Activated CD4-positive, alpha-beta memory T cell treated with anti-CD3 and anti-CD28 coated beads, Interleukin-2, amount 10 ng/mL, durations not matched to agents 7 days and 5 days (primary cell): ENCODE measurements at places on chromosomes 3 and 15. TPM values are rescaled to one million over a fixed set of nuclear protein-coding genes. Genes with fewer than 3 reads are reported as not detected.

GRCh38 chr15:100859970-100860828 is 19.4 kb upstream of the ALDH1A3 start:
- DNase-seq, result no peak

DNA sequence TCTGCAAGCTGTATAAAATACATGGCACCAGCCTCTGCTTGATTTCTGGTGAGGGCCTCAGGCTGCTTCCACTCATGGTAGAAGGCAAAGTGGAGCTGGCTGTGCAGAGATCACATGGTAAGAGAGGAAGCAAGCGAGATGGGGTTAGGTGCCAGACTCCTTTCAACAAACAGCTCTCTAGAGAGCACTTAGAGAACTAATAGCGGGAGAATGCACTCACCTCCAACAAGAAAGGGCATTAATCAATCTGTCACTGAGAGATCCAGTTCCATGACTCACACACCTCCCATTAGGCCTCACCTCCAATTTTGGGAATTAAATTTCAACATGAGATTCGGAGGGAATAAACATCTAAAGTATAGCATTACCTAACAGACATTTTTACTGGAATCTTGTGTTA is 644.1 kb upstream of the ARRDC4 start:
- DNase-seq, result no peak

DNA sequence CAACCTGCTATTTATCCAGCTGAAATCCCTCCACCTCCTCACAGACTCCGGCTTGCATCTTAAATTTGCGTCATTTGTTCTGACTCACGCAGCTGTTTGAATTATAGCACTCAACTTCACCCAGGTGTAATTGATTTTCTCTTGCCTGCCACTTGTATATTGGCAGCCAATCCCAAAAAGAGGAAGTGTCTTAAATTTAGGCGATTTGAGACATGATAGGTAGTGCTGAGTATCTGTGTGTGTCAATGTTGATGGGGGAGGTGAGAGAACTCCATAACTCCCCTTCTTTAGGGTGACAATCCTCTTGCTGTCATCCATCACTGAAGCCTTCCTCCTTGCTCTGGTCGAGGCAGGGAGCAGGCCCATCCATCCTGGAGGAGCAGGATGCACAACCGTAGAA is 77.2 kb upstream of the TPRG1 start:
- DNase-seq, result no peak

Gene TAGLN3
- not detected for total RNA-seq

DNA sequence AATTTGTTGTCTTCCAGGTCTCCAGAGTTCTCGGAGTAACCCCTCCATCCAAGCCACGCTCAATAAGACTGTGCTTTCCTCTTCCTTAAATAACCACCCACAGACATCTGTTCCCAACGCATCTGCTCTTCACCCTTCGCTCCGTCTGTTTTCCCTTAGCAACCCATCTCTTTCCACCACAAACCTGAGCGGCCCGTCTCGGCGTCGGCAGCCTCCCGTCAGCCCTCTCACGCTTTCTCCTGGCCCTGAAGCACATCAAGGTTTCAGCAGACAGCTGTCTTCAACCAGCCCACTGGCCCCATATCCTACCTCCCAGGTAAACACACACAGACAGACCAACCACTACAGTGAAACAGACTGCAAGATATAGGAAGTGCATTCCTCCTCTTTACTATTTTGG is 87.9 kb upstream of the BLM start:
- no peak for DNase-seq

DNA sequence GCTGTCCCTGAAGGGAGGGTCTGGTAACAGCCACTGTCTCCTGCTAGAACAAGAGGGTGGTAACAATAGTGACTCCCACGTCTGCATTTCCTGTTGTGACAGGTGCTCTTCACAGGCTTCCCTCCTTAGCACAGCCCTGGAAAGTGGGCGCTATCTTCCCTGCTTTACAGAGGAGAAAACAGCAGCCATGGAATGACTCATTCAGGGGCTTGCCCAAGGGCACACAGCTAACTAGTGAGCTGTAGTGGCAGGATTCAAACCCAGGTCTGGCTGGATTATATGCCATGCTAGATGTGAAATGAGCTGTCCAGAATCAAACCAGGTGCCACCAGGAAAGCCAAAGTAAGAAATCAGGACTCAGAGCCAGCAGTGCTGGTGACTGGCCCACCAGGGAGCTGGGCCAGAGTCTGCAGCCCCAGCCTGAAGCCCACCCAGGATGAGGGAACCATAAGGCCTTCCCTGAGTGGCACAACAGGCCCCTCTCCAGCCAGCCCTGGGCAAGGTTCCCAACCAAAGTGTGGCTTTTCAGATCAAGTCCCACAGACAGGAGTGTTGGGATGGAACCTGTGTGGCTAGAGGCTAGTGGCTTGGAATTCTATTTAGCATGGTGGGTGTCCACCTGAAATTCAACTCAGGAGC is 102.4 kb downstream of the ETFA start:
- no peak for DNase-seq

Gene LRRIQ4
- not detected for total RNA-seq

Gene MYO5C
- total RNA-seq, result 1.4 TPM

DNA sequence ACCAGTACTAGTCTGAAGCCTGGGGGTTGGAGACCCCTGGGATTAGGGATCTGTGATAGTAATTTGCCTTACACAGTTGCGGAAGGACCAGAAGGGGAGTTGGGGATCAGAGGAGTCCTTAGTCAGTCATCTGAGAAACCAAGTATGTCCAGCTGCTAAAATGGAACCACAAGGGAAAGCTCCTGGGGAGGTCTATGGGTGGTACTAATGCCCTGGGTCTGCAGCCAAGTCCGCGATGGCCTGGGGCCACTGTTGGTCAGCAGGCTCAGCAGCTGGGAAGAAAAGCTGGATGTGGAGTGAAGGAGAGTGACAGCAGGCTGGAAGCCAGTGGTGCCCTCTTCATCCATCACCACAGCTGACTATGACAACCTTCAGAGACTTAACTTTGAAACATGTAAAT is 2.2 kb upstream of the ANKDD1A start:
- no peak for DNase-seq

GRCh38 chr3:56238299-56238698 is 230.0 kb downstream of the ERC2 start:
- no peak for DNase-seq

DNA sequence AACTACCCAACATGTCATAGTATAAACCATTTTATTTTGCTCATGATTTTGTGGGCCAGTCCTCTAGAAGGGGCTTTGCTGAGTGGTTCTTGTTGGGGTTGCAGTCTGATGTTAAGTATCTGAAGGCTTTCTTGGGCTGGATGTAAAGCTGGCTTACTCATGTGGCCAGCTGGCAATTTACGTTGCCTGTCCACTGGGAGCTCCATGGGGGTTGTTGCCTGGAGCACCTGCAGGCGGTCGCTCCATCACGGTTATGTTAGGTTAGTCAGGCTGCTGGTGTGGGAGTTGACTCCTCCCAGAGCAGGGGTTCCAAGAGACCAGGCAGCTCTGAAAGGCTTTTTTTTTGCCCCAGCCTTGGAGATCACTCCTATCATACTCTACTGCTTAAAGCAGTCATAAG is 98.1 kb downstream of the NR1D2 start:
- DNase-seq, result no peak

DNA sequence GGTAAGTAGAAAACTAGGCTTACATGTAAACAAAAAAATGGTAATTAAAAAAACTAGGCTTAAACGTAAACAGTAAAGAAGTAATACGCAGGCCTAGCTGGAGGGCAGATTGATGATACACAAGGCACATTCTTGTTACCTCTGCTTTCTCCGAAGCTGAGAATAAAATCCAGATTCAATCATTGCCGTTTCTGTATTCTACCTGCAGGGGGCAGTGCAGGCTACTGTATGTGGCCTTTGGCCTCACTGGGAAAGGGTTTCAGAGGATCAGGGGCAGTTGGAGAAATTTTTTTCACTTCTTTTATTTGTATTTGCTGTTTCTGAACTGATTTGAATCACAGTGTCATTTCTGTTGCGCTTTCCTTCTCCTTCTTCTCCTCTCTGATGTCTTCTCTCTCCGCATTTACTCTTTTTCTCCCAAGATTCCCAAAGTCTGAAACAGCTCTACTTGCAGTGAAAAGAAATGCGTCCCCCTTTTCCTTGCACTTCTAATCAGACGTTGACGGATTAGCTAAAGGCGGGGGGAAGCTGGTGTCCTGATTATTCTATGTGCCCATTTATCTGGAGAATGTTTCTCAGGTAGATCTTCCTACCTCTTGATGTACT is 67.1 kb upstream of the MCTP2 start:
- peak; percentile 69 for DNase-seq

DNA sequence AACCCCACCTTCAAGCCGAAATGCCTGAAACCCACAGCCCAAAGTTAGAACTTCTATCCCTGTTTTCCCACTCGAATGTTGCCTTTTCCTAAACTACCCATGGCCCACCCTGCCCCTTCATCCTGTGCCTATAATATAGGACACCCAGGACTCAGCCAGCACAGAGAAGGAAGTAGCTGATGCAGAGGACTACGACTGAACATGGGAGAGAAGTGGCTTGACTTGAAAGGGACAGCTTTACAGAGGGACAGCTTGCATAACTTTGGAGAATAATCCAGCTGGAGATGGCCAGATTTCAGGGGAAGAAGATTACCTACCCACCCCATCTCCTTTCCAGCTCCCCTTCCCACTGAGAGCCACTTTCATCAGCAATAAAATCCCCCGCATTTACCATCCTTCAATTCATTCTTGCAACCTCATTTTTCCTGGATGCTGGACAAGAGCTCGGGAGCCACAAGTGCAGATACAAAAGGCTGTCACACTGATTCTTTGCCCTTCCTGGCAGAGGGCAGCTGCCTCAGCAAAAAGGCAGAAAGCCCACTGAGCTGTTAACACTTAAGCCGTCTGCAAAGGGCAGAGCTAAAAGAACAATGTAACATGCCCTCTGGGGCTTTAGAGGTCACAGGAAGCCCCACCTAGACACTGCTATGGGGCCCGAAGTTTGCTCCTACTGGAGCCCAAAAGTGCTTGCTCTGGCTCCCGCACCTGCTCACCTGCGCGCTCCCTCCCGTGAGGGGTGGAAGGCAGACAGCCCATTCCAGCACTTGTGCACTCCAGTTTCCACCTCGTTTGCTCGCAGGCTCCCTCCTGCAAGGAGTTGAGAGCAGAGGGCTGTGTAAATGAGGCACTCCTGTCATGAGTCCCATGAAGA is 224.0 kb downstream of the TBC1D5 start:
- DNase-seq, result no peak

- DNase-seq, result no peak
Observed at GRCh38 chr3:189780546-189781270, 149.5 kb downstream of the TP63 start.

DNA sequence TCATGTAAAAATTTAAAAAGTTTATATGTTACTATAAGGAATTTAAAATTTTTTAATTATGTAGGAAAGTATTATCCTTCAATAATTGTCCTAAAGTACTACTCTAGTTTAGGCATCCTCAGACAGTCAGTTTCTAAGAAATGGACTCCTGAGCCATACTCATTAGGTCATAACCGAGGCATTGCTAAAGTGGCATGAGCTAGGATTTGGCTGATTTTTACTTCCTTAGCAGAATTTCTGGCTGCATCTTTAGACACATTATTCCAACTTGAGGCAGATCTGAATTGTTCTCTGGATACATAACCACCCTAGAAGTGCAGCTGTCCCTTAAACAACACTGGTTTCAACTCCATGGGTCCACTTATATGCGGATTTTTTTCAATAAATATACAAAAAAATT is 38.3 kb downstream of the IFT57 start:
- DNase-seq, result no peak

DNA sequence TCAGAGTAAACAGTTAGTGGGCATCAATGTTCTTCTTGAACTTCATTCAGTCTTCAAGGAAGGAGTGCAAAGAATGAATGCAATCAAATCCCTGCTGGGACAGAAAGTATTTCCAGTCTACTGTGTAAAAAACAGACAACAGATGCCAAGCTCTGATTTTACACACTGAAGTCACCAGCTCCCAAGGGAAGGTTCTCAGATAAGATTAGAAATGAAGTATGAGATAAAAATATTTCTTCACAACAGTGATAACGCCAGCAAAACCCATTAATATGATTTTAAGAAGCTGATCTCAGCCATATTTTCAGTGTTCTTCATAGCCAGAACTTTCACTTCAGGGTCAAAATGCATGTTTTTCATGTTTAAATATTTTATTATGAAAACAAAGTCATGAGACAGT is 265.6 kb downstream of the CTNNB1 start:
- DNase-seq, result no peak

GRCh38 chr3:189839576-189839975 is 208.4 kb downstream of the TP63 start:
- DNase-seq, result no peak

- no peak for DNase-seq
Observed at GRCh38 chr3:161107311-161107710, 2.2 kb upstream of the B3GALNT1 start.
